ENCODE measurements at places on chromosomes 3 and 15.

- no peak for DNase-seq
These were observed 16.4 kb downstream of the CHST13 start for GRCh38 chr3:126540342-126540849.

- DNase-seq = no peak
These were observed 154.0 kb downstream of the ADAMTS9 start for GRCh38 chr3:64533617-64534317.

- DNase-seq = no peak
These were observed 89.9 kb downstream of the BBX start for GRCh38 chr3:107612664-107613084.

DNA sequence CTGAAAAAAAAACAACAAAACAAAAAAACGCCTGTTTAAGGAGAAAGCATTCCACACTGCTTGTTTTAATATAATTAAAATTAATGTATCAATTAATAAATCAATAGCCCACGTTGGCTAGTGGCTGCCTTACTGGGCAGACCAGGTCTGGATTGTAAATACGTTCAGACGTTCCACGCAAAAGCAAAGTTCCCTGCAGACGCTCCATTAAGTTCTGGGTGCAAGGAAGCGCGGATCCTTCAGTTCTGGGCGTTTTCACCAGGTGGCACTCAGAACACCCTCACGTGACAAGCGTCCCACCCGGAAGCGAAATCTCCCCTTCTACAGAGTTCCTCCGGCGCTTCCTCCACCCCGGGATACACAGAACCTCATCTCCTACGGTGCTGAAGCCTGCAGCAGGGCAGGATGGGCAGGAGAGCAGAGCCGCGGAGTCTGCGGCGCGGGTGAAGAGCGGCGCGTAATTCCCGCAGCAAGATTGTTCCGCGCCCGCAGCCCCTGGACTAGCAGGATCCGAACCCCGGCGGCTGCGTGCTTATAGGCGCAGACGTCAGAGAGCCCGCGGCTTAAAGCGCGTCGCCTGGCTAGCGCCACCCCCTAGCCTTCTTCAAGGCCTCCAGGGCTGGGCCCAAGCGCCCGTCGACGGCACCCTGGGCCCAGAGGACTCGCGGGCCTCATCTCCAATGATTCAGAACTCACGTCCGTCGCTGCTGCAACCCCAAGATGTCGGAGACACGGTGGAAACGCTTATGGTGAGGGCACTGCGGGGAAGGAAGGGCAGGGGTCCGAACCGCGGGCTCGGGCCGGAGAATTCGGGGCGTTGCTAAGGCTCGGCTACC, at the start of gene SLC25A38:
TSS of gene SLC25A38 (plus strand) at position 326 of the 836 bp plus-strand sequence. CDS start at position 681, 355 bp downstream.
- peak; percentile 84 for DNase-seq

DNA sequence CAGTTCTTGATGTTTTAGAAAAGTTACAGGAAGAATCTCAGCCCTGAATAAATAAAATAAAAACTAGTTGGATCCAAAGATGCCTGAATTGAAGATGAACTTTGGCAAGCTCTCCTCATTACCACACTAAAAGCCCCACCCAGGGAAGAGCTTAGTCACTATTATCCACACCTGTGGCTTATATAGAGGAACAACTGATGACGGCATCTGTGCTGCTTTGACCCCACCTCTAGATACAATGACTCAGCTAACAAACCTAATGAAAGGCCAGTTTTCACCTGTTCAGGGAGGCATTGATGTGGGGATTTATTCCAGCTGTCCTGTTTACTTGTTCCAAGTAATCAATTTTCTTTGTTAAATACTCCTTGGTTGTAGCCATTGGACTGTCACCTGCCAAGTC, 604.7 kb upstream of the EPHA6 start:
- no peak for DNase-seq

- peak; percentile 35 for DNase-seq
These were observed 17.5 kb downstream of the RFTN1 start for GRCh38 chr3:16496008-16496407.

- peak; percentile 18 for DNase-seq
These were observed 30.8 kb upstream of the EOMES start for GRCh38 chr3:27752926-27753325.

DNA sequence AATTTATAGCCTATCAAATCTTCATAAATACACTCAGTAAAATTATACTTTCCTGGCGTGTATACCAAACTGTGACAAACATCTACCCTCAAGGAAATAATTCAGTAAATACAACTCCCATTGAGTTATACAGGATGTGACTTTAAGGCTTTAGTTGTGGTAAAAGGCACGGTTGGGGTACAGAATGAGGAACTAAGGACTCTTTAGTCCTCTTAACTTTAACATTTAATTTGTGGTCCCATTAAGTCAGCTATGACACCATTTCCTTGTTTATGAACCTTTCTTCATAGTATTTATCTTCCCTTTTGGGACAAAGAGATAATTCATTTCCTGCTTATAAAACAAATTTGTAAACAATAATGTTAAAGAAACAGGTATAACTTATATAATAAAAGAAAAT, 30.2 kb downstream of the IFT80 start:
- DNase-seq = peak; percentile 28

DNA sequence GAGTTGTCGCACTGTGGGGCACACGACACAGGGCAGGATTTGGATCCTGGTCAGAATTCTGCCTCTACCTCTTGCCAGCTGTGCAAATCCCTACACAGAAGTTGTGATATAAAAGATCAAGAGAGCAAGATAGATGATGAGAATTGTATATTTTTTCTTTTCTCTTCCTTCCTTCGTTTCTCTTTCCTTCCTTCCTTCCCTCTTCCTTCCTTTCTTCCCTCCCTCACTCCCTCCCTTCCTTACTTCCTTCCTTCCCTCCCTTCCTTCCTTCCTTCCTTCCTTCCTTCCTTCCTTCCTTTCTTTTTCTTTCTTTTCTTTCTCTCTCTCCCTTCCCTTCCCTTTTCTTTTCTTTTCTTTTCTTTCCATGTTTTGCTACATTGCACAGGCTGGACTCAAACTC, 12.0 kb upstream of the AHSG start:
- no peak for DNase-seq

DNA sequence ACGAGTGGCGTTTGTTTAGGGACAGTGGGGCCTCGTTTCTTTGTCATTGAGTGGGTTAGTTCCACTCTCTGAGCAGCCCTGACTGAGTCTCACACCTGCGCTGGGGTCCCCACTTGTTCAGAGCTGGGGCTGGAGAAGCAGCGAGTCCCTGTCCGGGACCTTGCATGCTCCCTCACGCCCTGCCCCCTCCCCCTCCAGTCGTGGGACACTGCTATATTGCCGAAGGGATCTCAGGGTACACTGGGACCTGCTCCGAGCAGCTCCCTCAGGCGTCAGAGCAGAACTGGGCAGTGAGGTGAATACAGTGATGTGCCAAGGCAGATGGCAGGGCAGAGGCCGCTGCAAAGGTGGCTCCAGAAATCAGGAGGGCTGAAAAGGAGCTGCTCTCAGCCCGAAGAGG, 59.9 kb upstream of the KLF13 start:
- DNase-seq = no peak

DNA sequence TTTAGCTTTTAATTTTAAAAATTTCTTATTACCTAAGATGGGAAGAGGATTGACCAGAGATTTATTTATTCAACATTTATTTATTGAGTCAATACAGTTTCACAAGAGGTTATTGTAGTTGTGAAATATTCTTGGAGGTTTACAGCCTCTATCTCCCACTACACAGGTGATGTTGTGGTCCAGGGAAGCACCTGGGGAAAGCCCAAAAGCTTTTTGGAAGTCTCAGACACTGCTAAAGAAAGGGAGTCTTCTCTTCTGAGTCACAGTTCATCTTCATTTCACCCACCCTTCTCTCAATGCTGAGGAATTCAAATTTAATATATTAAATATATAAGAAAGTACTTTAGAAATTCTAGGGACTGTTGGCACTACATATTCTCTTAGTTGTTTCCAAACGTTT, 41.8 kb downstream of the SERPINI1 start:
- no peak for DNase-seq

DNA sequence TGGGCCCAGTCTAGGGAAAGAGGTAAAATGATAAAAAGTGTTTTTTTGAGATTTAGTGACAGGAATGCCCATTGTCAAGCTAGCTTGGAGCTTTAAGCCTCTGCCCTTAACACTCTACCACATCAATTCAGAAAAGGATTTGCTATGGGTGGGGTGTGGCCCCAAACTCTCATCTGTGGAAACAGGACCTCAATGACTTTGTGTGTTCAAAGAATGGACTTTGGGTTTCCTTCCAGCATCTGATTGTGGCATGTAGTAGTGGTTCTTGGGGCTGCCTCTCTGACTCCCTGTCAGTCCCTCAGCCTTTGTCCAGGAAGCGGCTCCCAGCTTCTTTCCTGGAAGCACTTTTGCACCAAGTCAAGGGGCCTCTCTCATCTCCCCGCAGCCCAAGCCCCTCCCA, 56.1 kb downstream of the CCNL1 start:
- DNase-seq = no peak

DNA sequence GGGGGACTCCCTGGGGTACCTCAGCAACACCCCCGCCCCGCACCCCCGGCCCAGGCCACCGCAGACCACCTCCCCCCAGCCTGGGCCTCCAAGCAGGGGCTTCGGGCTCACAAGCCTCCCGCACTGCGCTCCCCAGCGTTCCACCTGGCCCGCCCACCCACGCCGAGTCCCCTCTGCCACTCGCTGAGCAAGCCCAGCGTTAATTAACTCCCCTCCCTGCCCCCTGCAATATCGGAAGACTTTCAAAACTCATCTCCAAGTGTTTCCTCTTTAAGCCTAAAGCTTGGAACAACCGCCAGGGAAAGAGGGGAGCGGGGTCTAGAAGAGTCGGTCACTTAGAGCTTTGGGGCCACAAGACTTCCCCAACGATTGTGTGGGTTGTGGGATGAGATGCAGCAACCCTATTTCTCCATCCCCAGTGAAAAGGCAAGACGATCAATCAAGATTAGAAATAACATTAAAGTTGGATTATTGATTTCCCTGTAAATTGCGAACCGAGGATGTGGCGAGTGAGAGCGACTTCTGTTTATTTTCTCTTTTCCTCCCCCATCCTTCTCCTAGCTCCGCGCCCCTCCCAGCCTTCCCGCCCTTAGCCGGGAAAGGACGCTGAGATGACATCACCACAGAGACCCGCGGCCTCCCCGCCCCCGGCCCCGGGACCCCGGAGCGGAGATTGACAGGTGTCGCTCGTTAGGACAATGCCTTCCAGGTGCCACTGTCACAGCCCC, 30.2 kb downstream of the NR2F2 start:
- no peak for DNase-seq

DNA sequence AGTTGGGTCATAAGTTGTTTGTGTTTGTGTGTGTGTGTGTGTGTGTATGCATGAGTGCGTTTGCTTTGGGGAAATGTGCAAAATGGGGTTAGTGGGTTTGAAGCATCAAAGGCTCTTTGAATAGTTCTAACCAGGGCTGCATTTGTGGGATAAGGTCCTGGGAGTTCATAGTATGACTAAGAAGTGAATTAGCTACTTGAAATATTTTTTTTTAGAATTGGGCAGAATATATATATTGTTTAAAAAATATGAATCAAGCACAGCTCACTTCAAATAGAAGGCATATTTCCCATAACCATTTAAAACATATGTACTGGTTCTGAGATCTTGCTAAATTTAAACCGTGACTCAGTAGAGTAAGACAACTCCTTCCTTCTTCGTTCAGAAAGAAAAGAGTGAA, 43.1 kb downstream of the IGF2BP2 start:
- DNase-seq = no peak

DNA sequence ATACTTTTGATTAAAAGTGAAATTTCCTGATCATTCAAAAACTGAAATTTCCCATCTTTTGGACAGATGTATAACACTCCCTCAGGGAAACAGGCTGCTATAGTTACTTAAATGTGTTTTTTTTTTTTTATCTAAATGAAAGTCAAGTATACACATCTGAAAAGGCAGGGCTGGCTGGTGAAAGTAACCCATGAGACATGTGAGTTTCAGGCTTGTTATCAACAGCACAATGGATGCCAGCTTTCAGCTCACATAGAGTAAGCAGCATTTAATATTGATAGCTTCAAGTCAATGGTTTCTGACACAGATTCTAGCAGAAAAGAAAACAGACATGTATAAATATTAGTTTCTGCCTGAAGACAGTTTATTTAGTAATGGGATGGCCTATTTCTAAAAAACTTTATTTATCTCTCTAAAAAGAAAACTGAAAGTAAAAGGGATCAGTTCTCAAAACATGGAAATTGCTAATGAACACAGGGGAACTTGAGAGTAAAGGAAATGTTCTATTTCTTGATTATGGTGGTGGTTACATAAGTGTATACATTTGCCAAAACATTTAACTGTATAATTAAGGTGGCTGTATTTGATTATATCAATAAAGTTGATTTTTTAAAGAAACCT, 89.7 kb upstream of the CMC1 start:
- no peak for DNase-seq

GRCh38 chr15:31300208-31300661, 26.4 kb upstream of the KLF13 start:
- DNase-seq = no peak

- no peak for DNase-seq
These were observed 7.5 kb downstream of the GNB5 start for GRCh38 chr15:52183562-52184173.

- DNase-seq = peak; percentile 64
These were observed 585 bp downstream of the CSK start for GRCh38 chr15:74782259-74783071.

DNA sequence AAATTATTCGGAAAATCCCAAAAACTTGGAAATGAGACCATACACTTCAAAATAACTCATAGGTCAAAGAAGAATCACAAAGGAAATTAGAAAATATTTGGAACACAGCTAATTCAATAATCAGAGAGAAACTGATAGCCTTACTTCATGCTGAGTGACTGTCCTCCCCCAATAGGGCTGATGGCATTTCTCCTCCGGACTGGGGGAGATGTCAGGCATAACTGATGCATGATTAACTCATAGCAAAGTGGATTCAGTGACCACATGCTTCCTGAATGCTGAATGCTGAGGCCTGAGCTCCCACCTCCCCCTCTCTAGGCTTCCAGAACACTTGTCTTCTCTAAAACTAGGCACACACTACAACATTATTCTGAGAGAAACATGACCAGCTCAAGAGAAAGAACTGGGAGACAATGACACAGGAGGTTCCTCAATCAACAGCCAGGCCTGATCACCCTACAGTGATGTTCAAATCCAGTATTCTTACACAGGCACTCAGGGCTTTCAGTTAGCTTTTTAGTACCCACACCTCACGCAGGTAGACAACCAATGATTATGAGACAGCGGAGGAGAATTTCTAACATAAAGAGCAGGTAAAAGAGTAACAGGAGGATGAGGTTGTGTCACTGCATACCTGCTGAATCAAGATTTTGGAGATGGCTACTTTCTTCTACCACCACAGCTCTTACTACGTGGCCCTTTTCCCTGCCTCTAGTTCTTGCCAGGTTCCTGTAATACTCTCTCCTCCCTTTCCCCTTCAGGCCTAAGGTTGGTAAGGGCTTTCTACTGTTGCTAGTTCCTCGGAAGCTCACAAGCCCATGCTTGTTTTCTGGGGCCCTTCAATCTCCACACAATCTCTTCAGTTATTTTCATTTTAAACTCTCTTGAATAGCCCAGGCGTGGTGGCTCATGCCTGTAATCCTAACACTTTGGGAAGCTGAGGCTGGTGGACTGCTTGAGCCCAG, 96.1 kb downstream of the FMN1 start:
- no peak for DNase-seq

All from central memory CD4-positive, alpha-beta T cell (primary cell).